Panc1 (cell line): ENCODE measurements at places on chromosomes 11 and 22.

DNA sequence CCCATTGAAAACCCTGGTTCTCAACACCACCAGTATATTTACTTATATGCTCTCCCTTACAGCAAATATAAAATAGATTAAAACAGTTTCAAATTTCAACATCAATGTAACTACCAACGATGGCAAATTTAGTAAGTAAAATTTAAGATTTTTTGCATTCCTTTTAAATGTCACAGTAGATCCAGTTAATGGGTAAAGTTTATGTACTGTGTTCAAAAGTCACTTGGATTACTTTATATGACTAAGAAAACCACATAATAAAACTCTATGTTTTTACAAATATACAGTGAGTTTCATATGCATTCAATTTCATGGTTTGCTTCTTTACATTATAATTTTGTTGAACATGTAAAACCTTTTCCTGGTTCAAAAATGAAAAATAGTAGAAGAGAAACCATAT is 364.6 kb downstream of the AASDHPPT start:
- no peak for DNase-seq

- no peak for DNase-seq
Measured at GRCh38 chr22:36311386-36312085, 58.6 kb downstream of the APOL1 start.

DNA sequence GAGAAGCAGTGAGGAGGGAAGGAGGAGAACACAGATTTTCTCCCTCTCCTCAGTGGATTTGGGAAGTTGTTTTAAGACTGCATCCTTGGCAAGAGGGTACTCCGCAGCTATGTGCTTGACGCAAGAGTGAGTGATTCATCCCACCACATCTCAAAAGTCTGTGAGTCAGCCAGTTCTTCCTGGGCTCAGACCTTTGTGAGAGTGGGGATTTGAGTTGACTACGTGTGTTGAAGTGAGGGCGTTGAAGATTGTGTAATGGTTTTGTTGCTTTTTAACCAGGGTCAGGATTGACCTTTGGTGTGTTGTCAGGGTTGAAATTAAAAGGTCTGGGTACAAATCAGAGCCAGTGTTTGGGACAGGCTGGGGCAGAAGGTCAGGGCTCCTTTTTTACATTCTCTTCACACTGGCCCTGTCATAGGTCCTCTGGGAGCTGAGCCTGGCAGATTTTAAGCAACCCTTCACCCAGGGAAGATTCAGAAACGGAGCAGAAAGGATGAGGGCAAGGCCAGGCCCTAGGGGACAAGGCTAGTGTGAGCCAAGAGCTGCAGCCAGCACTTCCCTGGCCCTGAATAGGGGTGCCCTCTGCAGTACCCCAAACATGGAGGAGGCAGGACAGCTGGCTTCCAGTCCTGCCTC is 4.2 kb upstream of the C11orf86 start:
- DNase-seq: peak; percentile 91

DNA sequence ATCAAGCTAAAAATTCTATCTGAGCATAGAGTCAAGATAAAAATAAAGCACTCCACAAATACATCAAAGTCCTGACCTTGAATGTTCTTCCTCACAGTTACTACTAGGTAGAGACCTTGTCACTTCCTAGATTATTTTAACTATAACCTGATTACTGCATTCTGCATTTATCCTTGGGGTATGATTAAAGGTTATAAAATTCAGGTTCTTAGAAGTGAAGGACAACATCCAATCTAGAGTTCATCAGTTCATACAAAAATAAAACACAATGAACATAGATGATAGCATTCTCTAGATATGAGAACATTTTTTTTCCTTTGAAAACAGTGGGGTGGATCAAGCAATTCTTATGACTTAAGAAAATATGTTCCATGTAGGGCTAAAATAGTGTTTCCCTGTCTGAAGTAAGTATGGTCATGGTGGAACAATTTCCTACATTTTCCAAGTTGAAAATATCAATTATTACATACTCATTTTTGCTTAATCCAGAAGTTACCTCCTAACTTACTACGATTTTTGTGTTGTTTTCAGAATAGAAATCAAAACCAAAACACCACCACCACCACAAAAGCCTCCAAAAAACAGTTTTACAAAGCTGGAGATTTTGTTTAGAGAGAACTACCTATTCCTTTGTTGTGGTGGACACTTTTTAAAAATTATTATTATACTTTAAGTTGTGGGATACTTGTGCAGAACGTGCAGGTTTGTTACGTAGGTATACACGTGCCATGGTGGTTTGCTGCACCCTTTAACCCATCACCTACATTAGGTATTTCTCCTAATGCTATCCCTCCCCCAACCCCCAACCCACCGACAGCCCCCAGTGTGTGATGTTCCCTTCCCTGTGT is 112.0 kb upstream of the DDI1 start:
- no peak for DNase-seq

DNA sequence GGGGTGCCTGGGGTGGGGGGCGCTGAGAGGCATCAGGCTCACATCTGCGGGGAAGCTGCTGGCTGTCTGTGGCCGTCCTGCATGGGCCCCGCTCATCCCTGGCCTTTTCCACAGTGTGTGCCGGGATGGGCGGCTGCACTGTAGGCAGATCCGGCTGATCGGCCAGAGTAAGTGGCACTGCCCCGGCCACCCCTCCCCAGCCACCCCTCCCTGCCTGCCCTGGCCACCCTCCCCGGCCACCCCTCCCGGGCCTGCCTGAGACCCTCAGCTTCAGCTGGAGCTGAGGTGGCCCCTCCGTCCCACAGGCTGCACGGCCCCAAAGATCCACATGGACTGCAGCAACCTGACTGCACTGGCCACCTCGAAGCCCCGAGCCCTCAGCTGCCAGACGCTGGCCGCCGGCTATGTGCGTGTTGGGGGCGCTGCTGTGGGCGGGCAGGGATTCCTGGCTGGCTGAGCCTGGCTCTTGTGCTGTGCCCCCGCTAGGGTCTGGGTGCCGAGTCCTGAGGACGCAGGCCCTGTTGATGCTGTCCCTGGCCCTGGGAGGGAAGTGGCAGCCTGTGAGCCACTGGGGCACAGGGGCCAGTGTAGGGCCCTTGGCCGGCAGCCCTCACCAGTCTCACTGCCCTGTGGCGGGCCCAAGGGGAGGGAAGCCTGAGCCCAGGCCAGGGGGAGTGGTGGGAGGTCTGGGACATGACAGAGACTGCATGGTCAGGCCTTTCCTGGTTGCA is 10.9 kb downstream of the MUC2 start:
- DNase-seq: no peak

DNA sequence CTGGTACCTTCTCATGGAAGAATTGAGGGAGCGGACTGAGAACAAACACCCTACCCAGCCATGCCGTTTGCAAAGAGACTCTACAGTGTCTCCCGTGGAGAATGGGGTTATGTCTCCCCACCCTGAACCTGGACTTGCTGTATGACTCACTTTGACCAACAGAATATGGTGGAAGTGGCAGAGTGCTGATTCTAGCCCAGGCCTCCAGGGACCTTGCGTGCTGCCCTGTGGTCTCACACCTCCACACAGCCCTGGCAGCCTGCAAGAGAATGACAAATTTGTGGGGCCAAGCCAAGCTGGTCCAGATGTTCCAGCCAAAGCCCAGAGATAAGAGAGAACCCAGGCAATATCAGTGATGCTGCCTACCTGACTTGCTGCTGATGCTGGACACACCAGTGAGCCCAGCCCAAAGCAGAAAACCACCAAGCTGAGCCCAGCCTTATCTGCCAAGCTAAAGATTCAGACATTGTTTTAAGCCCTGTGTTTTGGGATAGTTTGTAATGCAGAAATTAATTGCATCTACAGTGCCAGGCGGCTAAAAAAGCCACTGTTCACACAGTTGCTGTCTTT is 8.1 kb upstream of the LINC01488 start:
- DNase-seq: no peak

DNA sequence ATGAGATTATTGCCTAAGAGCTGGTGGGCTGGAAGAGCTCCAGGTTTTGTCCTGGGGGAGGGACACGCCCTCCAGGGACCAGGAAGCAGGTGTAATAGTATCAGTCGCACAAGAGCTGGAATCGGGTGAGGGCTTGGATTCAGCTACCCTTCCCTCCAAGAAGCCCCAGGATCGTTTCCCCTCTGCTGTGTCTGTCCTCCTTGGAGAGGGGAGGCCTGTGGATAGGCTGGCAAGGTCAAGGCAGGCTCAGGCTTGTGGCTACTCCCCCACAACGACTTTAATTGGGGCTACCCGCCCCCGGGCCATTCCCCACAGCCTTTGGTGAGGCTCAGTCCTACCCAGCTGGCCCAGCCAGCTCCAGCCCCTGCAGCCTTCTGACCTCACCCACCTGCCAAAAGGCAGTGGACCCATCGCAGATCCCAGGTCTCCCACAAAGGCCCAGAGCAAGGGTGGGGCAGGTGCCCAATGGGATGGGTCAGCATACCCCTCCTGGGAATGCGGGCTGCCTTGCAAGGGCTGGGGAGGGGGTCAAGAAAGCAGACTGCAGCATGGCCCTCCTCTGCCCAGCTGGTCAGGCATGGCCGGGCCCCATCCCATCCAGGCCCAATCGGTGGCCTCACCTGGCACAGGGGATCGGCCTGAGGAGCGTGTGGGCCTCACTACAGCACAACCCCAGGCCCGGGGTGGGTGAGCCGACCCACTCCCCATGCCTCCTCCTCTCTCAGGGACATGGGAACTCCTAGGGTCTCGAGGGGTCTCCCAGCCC is 1.0 kb downstream of the CTSD start:
- no peak for DNase-seq

DNA sequence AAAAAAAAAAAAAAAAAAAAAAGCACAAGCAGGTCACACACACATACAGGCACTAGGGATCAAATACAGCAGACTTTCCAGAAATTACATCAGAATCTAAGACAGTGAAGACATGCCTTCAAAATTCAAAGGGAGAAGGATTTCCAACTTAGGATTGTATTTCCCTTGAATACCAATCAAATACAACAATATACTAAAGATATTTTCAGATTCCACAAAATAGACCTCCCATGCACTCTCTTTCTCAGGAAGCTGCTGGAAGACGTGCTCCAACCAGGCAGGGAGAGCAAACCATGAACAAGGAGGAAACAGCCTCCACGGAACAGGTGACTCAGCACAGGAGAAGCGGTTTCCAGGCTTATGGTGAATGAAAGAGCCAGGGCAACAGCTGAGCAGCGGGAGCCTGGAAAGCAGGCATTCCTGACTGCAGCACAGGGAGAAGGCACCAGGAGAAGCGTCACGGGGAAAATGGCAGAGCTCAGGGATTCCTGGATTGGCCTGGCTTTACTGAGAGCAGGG is 32.0 kb downstream of the TMEM184B start:
- DNase-seq: no peak

DNA sequence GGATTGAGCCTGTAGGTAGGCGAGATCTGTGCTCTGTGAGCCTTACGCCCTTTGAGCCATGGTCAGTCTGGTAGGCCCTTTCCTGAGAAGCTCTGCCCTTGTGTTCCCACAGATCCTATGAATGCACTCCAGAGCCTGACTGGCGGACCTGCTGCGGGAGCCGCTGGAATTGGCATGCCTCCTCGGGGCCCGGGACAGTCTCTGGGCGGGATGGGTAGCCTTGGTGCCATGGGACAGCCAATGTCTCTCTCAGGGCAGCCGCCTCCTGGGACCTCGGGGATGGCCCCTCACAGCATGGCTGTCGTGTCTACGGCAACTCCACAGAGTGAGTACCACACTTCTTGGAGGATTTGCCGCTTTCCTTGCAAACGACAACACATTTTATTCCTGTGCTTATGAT is 47.4 kb downstream of the MED15 start:
- no peak for DNase-seq

DNA sequence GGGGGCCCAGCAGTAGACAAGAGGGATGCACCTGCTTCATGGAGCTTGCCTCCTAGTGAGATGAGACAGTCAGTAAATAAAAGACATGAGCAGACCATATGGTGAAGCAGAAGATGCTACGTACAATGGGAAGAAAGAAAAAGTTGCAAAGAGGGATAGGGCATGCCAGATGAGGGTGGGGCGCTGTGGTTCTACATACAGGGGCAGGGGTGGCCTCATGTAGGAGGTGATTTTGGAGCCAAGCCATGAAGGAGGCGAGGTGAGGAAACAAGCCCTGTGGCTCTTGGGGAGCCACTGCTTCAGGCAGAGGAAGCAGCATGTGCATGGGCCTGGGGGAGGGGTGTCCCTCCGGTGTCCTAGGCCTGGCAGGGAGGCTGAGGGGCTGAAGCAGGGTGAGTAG is 15.2 kb downstream of the NAT10 start:
- DNase-seq: no peak

DNA sequence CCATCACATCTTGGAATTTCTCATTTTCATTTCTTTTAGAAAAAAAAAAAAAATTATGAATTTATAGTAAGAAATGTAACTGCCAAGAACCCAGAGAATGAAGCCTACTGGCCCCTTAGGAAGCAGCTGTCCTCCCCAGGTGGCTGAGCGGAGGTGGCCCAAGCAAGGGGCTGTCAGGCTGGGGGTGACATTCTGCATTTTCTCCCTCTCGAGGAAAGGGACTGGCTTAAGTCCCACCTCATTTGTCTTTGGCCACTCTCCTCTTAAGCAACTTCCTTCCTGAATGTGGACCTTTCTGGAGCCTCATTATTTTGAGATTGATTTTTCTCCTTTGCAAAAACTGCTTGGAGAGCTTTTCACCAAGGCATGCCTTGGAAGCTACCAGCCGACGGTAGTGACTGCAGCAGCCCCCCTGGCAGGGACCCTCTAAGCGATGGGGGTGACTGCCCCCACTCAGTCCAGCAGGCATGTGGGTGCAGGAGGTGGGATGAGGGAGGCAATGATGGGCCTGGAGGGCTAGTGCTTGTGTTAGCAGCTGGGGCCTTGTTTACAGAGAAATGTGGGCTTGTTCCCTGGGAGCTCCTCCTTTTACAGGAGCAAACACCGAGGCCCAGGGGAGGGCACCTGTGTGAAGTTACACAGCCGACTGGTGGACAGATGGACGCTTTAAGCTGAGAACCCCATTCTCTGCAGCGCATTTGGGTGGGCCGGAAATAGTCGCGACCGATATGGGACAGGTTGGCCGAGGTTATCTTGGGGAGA is 111.7 kb downstream of the MORC2 start:
- DNase-seq: no peak

GRCh38 chr11:31671681-31672080 is 139.4 kb downstream of the PAX6 start:
- no peak for DNase-seq

DNA sequence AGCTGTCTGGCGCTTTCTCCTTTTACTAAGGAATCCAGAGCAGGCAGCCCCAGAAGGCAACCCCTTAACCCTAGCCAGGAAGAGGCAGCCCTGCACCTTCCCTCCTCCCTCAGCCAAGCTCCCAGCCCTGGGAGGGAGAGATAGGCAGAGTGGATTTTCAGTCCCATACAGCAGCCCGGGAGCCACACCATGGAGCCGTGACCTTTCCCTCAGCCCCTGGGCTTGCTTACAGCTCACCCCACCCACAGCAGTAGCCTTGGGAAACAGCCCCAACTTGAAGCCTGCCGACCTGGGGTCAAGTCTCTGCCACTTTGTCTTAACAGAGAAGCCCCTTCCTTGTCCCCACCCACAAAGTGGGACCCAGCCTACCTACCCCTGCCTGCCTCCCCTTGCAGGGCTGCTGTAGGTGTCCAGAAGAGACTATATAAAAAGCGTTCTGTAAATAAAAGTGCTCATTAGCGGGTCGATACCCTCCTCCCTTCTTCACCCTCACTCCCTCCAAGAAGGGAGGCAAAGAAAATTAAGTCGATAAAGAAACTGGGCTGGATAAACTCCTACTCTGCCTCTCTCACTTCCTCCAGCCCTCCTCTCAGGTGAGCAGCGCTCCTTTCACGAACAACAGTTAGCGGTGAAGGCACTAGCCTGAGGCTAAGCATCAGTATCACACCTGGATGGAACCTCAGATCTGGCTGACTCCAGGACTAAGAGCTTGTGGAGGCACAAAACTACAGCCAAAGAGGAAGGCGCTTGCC is 4.2 kb downstream of the TST start:
- no peak for DNase-seq

- DNase-seq: no peak
Measured at GRCh38 chr11:95121698-95122097, 32.1 kb downstream of the ENDOD1 start.

GRCh38 chr11:45388472-45388871 is 102.3 kb upstream of the SYT13 start:
- no peak for DNase-seq
